ENCODE measurements at places on chromosomes 3 and 15. TPM values are rescaled to one million over a fixed set of nuclear protein-coding genes. Genes with fewer than 3 reads are reported as not detected.
A peak's percentile ranks its signal among the peaks of the same experiment; 100 is the strongest.

DNA sequence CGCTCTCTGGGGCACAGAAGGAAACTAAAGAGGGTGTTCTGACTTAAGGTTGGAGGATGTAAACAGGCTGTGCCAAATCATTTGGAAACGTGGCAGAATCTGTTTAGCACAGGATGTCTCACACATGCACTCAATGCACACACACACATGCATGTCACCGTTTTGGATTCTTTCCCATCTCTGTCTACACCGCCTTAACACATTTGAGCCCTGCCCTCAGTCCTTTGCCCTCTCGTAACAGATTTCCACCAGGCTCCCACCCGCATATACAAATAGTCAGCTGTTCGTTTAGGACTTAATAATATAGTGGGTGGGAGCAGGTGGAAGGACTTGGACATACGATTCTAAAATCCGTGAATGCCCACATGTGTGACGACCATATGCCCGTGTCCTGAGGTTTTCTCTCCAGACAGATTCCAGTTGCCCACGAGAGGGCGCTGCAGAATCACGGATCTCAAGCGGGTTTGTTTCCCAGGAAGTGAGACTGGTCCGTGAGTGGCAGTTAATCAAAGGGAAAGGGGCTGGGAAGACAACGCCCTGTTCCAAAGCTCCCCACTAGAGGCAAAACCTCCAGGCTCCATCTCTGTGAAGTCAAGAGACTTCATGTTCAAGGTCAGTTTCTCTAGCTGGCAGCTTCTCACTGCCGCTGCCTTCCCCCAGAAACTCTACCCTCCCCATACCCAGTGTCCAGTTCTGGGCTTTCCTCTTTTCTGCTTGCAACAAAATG is 44.5 kb downstream of the NOX5 start:
- H3K4me1 ChIP-seq: no peaks in the 10 kb centered on the region
- no peak overlapping the region for H3K4me3 ChIP-seq
- no peaks in the 10 kb centered on the region for H3K27me3 ChIP-seq
- peak; percentile 19 for DNase-seq

The PRSS50 gene
- total RNA-seq: not detected

The EFCC1 gene
- not detected for total RNA-seq

- no peak for DNase-seq
- H3K27ac ChIP-seq: no peak overlapping the region
- no peaks in the 10 kb centered on the region for H3K27me3 ChIP-seq
- no peak overlapping the region for H3K4me3 ChIP-seq
- H3K4me1 ChIP-seq: peaks cover 4% of the 10 kb centered on the region
- no peaks in the 10 kb centered on the region for H3K36me3 ChIP-seq
Measured at GRCh38 chr3:179309225-179310078, 13.4 kb upstream of the ZNF639 start.

The ELL3 gene
- total RNA-seq: 15.0 TPM

DNA sequence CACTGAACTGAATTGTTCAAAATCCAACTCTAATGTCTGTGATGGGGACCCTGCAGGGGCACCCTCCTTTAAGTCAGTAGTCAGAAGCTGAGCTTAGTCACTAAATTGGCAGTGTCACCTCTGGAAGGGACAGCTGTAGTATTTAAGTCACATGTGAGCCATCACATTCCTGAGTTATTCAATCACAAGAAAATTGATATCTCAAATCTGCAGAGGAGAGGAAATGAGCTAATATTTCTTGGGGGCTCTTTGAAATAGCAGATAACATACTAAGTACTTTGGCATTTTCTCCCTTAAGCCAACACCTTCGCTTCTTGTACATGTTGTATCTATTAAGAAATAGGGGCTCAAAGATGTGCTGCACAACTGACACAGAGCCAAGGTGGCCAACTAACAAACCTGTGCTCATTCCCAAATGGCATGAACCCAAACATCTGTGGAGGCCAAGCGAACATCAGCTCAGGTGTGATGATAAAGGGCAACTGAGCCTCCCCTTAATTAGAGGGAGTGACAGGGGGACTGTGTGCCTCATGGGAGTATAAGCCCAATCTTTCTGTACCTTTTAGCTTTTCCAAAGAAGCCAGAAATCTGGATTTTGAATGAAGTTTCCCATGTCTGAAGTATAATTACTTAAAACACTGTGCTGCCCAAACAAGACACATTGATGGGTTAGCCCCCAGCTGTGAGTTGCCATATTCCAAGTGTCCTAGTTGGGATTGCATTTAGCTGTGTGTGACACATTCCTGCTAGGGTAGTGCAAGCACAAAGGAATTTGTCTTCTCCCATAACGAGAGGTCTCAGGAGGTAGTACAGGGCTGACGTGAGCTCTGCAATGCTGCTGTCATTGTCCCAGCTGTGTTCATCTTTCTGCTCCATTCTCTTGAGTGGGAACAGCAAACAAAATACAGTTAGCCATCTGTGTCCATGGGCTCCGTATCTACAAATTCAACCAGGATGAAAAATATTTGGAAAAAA is 63.3 kb downstream of the ABHD5 start:
- H3K36me3 ChIP-seq: no peaks in the 10 kb centered on the region
- no peak overlapping the region for H3K4me3 ChIP-seq
- H3K27me3 ChIP-seq: no peaks in the 10 kb centered on the region
- no peak for DNase-seq
- H3K27ac ChIP-seq: no peak overlapping the region
- H3K4me1 ChIP-seq: no peaks in the 10 kb centered on the region

DNA sequence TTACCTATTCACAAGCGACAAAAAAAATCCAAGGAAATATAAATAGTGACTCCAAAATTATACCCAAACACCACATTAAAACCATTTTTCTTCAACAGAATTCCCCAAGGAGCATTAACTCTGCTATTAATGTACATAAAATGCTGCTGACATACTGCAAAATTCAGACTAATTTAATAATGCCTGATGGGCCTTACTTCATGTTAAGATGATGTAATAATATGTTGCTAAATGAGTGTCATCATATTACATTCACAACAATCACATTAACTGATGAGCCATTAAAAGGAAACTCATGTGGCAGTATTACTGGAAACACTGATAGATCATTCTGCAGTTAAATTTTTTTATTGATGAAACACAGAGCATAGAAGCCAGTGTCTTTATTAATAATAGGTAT is 204.9 kb upstream of the CGNL1 start:
- no peak for DNase-seq
- H3K4me3 ChIP-seq: no peak overlapping the region
- H3K36me3 ChIP-seq: peaks cover 20% of the 10 kb centered on the region

DNA sequence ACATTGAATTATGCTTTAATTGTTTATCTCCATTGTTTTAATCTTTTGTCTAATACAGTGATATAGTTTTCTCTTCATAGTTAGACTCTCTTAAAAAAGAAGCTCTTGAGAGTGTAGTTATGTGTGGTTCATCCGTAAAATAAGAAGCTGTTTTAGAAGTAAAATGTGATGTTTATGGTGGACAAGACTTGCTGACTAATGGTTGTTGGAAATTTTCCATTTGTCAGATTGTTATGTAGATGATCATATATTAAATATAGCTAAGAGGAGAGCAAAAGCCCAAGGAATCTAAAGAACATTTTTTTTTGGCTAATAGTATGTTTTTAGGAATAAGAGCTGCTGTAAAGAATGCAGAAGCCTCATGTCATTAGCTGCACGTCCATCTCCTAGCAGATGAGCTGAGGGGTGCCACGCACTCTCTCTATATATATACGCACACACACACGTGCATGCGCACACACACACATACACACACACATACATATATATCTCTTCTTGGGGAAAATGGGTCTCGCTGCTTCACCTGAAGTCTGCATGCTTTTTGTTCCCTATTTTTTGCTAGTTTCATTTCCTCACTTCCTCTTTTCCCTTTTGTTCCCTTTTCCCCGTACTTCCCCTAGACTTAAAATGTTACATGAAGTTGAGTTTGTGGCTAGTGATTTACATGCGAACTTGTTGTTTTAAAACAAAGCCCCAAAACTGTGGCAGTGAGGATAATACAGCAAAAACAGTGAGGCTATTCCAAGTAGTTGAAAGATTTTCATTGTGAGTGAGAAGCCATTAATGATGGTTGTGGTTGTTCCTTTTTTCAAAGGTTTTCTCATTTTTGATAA is 107.8 kb downstream of the MBNL1 start:
- H3K4me3 ChIP-seq: no peak overlapping the region
- DNase-seq: peak; percentile 97
- H3K4me1 ChIP-seq: peaks cover 30% of the 10 kb centered on the region
- peaks cover 1% of the 10 kb centered on the region for H3K36me3 ChIP-seq

GRCh38 chr3:45580112-45580765 is 14.3 kb upstream of the LIMD1 start:
- no peak for DNase-seq
- no peak overlapping the region for H3K27ac ChIP-seq
- no peaks in the 10 kb centered on the region for H3K4me1 ChIP-seq
- H3K27me3 ChIP-seq: no peaks in the 10 kb centered on the region
- H3K36me3 ChIP-seq: no peaks in the 10 kb centered on the region
- H3K4me3 ChIP-seq: no peak overlapping the region

DNA sequence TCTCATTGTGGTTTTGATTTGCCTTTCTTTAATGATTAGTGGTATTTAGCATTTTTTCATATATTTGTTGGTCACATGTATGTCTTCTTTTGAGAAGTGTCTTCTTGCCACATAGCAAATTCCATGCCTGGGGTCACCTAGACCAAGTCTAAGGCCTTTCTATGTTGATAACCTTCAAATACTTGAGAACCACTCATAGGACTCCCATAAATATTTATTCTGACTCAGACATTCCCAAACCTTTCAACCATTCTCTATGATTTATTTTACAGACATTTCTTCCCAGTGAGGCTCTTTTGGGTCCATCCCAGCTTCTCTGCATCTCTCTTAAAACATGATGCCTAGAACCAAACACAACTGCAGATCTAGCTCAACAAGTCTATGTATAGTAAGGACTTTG is 69.2 kb downstream of the ATP8B4 start:
- H3K27ac ChIP-seq: no peak overlapping the region
- no peaks in the 10 kb centered on the region for H3K27me3 ChIP-seq
- H3K4me1 ChIP-seq: no peaks in the 10 kb centered on the region
- no peaks in the 10 kb centered on the region for H3K36me3 ChIP-seq

- H3K27ac ChIP-seq: no peak overlapping the region
- H3K4me3 ChIP-seq: no peak overlapping the region
- no peaks in the 10 kb centered on the region for H3K27me3 ChIP-seq
- no peaks in the 10 kb centered on the region for H3K36me3 ChIP-seq
- peak; percentile 1 for DNase-seq
Measured at GRCh38 chr3:127366383-127366782, 78.5 kb upstream of the PRR20G start.

DNA sequence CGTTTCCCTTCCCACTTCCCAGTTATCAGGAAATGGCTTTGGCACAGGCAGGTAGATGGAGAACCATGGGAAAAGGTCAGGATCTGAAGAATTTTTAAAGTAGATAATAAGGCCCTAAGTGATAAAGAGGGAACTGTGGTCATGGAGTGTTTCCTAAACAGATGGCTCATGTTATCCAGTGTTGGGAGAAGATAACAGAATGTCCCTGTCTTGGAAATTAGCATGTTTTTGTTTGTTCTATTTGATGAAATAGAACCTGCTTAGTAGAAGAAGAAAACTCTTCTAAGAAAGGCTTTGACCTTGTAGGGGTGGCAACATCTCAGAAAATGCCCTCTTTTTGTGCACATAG is 8.8 kb downstream of the LRRC3B start:
- no peak overlapping the region for H3K4me3 ChIP-seq
- no peak overlapping the region for H3K27ac ChIP-seq
- no peak for DNase-seq
- no peaks in the 10 kb centered on the region for H3K4me1 ChIP-seq
- no peaks in the 10 kb centered on the region for H3K36me3 ChIP-seq

The NR1I2 gene
- 0.90 TPM for total RNA-seq

- DNase-seq: no peak
- H3K4me1 ChIP-seq: no peaks in the 10 kb centered on the region
- no peak overlapping the region for H3K4me3 ChIP-seq
- H3K27ac ChIP-seq: no peak overlapping the region
Measured at GRCh38 chr15:68972201-68973065, 42.1 kb upstream of the NOX5 start.

DNA sequence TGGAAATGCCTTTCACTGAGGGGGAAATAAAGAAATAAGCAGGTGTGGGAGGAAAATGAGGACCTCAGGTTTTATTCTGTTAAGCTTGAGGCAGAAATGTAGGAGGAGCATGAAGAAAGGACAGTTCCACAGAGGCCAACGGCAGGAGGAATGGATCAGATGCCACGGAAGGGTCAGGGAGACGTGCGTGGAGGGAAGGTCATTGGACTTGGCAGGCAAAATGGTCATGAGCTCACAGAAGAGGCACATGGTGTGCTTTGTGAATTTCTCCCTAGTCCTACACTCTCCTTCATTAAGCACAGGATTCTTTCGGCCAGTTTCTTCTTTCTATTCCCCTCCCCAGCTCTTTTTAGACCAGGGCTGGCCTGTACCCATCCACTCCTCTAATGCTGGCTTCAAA is 32.5 kb upstream of the THSD4 start:
- H3K4me1 ChIP-seq: no peaks in the 10 kb centered on the region
- H3K27me3 ChIP-seq: no peaks in the 10 kb centered on the region
- H3K27ac ChIP-seq: no peak overlapping the region
- no peaks in the 10 kb centered on the region for H3K36me3 ChIP-seq
- no peak for DNase-seq

The LRRC31 gene
- total RNA-seq: not detected

The P4HTM gene
- 24.4 TPM for total RNA-seq

- no peaks in the 10 kb centered on the region for H3K36me3 ChIP-seq
- no peak overlapping the region for H3K4me3 ChIP-seq
- H3K4me1 ChIP-seq: peaks cover 14% of the 10 kb centered on the region
- no peaks in the 10 kb centered on the region for H3K27me3 ChIP-seq
- no peak overlapping the region for H3K27ac ChIP-seq
- DNase-seq: no peak
Measured at GRCh38 chr15:42404461-42405235, 45.3 kb downstream of the CAPN3 start.

The AGBL1 gene
- not detected for total RNA-seq

The TMEM39A gene
- 39.0 TPM for total RNA-seq

DNA sequence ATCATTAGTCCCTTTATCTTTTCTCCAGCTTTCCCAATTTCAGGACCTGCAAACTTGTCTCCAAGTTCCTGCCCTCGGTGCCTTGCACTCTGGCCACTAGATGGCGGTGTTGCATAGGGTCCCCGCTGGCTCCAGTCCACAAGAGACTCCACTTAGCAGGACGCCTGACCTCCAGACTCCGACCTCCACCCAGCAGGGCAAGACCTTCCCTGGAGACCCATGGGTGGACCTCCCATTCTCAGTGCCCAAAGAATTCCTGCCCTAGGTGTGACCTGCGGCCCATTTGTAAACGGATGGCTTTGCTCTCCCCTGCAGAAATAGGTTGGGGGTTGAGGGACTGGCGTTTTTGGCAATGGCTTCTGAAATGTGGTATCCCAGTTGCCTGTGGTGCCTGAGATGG is 82.6 kb downstream of the LSM3 start:
- no peaks in the 10 kb centered on the region for H3K4me1 ChIP-seq
- peak; percentile 16 for DNase-seq
- H3K27me3 ChIP-seq: peaks cover 4% of the 10 kb centered on the region
- no peak overlapping the region for H3K27ac ChIP-seq
- no peaks in the 10 kb centered on the region for H3K36me3 ChIP-seq

GRCh38 chr3:53269888-53270880 is 14.4 kb upstream of the TKT start:
- H3K27me3 ChIP-seq: no peaks in the 10 kb centered on the region
- no peak overlapping the region for H3K4me3 ChIP-seq
- DNase-seq: peak; percentile 30
- H3K27ac ChIP-seq: peak overlapping the region; percentile 68
- no peaks in the 10 kb centered on the region for H3K36me3 ChIP-seq

Data from GM12878 (cell line).